ENCODE measurements at places on chromosomes 6 and 20. TPM values are rescaled to one million over a fixed set of nuclear protein-coding genes. Genes with fewer than 3 reads are reported as not detected.

- H3K4me1 ChIP-seq, result peaks cover 15% of the 10 kb centered on the region
- H3K4me3 ChIP-seq, result no peak overlapping the region
- no peak overlapping the region for H3K27ac ChIP-seq
These were observed 1.7 kb upstream of the KIZ start for GRCh38 chr20:21124190-21124589.

- no peaks in the 10 kb centered on the region for H3K27me3 ChIP-seq
- no peak overlapping the region for H3K27ac ChIP-seq
- peaks cover 8% of the 10 kb centered on the region for H3K4me1 ChIP-seq
- DNase-seq, result no peak
These were observed 368.2 kb downstream of the EPM2A start for GRCh38 chr6:145367149-145367548.

TEAD3 gene
- polyA plus RNA-seq, result 78.3 TPM

FRK gene
- polyA plus RNA-seq, result 1.0 TPM

DNA sequence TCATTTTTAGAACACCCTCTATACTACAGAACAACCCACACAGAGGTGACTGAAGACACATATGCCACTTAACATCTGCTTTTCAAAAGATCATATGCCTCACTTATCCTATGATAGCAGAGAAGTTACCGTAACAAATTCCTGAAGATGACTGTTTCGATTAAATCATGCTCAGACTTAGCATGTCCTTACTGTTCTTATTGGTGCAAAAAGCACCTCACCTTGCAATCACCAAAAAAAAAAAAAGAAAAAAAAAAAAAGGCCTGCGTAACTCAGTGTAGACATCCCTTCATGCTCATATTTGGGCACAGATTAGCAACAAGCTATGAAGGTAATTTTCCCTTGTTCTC lies 17.7 kb upstream of the DST start:
- H3K4me3 ChIP-seq, result no peak overlapping the region
- no peaks in the 10 kb centered on the region for H3K36me3 ChIP-seq
- no peak for DNase-seq

DNA sequence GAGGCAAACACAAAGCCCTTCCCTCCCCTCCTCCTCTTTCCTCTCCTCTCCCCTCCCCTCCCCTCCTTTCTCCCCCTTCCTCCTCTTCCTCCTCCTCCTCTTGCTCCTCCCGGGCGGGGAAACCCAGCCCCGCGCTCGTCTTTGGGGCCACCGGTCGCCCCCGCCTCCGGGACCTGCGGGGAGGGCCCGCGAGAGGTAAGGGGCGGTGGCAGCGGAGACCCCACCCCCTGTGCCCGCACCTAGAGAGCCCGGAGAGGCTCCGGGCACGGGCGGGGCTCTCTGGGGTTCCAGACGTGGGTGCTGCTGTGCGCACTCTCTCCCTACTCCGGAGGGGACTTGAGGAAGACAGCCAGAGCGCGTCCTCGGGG lies at the start of gene RIN2:
TSS of gene RIN2 (plus strand) at position 126 of the 368 bp plus-strand sequence. CDS start 131,344 bp downstream, outside the sequence.
- peaks cover 40% of the 10 kb centered on the region for H3K4me1 ChIP-seq
- H3K27me3 ChIP-seq, result no peaks in the 10 kb centered on the region
- no peaks in the 10 kb centered on the region for H3K36me3 ChIP-seq
- DNase-seq, result no peak
- peak within 1 kb of the TSS; percentile 95 for H3K27ac ChIP-seq
- peak within 1 kb of the TSS; percentile 75 for H3K4me3 ChIP-seq

GRCh38 chr20:54680872-54681619 lies 205.7 kb downstream of the DOK5 start:
- DNase-seq, result peak; percentile 64
- no peak overlapping the region for H3K4me3 ChIP-seq
- H3K4me1 ChIP-seq, result peaks cover 5% of the 10 kb centered on the region
- no peaks in the 10 kb centered on the region for H3K36me3 ChIP-seq

IRF4 gene
- 0.25 TPM for polyA plus RNA-seq

GRCh38 chr6:53358440-53359094 lies 9.8 kb upstream of the ELOVL5 start:
- H3K27me3 ChIP-seq, result no peaks in the 10 kb centered on the region
- peak overlapping the region; percentile 82 for H3K27ac ChIP-seq
- DNase-seq, result no peak
- H3K4me3 ChIP-seq, result peak overlapping the region; percentile 32

- no peak overlapping the region for H3K4me3 ChIP-seq
- H3K36me3 ChIP-seq, result no peaks in the 10 kb centered on the region
- H3K4me1 ChIP-seq, result peaks cover 5% of the 10 kb centered on the region
- DNase-seq, result no peak
- H3K27ac ChIP-seq, result no peak overlapping the region
These were observed 163.2 kb upstream of the OLIG3 start for GRCh38 chr6:137657351-137657911.

DNA sequence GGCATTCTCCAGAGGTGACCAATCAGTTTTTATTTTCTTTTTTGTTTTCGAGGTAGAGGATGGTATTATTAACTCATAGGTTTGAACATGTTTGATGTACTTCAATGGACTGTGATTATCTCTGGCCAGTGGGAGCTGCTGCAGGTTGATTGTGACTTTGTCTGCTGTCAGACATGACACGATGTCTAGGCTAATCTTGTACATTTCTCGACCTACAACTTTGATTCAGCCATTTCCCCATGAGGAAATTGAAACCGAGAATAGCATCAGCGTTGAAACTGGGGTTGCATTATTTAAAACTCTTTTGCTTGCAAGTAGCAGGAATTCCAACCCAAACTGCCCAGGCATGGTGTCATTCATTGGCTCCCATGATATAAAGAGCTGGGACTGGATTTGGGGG lies 218.9 kb downstream of the CDH26 start:
- no peaks in the 10 kb centered on the region for H3K27me3 ChIP-seq
- DNase-seq, result no peak
- no peak overlapping the region for H3K4me3 ChIP-seq
- H3K27ac ChIP-seq, result no peak overlapping the region

TNF gene
- 0.14 TPM for polyA plus RNA-seq

DNA sequence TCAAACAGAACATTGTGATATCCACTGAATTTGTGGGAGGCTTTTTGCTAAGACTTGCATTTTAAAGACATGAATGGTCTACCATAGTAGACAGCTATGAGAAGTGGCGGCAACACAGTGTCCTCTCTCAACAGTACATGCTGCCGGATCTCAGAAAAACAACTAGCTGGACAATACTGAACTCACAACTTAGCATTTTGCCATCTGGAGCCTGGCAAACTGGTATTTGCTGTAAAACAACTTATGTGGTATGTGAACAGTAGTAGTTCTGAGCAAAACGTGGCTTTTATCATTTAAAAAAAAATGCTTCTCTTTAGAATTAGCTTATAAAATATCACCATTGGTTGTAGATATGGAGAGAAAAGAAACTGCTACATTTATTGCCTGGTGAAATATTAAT lies 3.3 kb upstream of the PXDC1 start:
- H3K36me3 ChIP-seq, result no peaks in the 10 kb centered on the region
- no peak overlapping the region for H3K27ac ChIP-seq
- no peaks in the 10 kb centered on the region for H3K4me1 ChIP-seq
- H3K4me3 ChIP-seq, result no peak overlapping the region
- no peak for DNase-seq
- peaks cover 9% of the 10 kb centered on the region for H3K27me3 ChIP-seq

- peak overlapping the region; percentile 19 for H3K4me3 ChIP-seq
- H3K27ac ChIP-seq, result no peak overlapping the region
- no peaks in the 10 kb centered on the region for H3K4me1 ChIP-seq
- DNase-seq, result peak; percentile 12
These were observed 622 bp downstream of the APCDD1L start for GRCh38 chr20:58514321-58515232.

DNA sequence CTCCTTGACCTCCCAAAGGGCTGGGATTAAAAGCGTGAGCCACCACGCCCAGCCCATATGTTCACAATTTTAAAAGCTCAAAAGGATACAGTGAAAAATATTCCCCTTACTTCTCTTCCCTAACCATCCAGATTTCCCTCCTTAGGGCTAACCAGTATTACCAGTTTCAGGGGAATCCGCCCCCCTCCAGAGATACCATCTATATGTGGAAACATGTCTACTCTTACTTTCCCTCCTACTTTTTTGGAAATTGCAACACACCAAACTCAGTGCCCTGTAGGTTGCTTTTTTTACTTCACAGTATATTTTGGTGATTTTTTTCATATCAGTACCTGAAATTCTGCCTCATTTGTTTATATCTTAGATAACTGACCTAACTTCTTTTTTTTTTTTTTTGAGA lies 6.9 kb upstream of the RPL10A start:
- no peak overlapping the region for H3K4me3 ChIP-seq
- H3K27ac ChIP-seq, result no peak overlapping the region
- no peaks in the 10 kb centered on the region for H3K27me3 ChIP-seq
- H3K4me1 ChIP-seq, result no peaks in the 10 kb centered on the region
- DNase-seq, result no peak
- peaks cover 17% of the 10 kb centered on the region for H3K36me3 ChIP-seq

NQO2 gene
- polyA plus RNA-seq, result 103 TPM

- H3K27me3 ChIP-seq, result peaks cover 40% of the 10 kb centered on the region
- no peak overlapping the region for H3K27ac ChIP-seq
- H3K4me3 ChIP-seq, result no peak overlapping the region
- no peak for DNase-seq
These were observed 27.0 kb upstream of the FRMD1 start for GRCh38 chr6:168105813-168106632.

DNA sequence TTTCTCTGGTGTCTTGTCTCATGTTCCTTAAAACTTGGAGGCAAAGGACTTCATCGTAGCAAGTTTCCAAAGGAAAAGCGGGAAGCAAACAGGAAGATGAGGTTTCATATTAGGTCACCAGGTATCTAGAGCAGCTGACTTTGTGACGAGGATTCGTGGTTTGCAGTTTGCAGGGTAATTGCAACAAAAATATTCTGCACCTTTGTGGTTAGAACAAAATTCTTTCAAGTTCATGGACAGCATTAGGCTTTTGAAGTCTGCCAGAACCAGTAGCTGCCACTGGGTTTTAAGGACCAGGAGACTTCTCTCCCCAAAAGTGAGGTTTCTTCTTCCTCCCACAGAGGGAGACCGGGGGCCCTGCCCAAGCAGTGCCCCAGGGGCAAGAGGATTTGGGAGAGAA lies 63.4 kb downstream of the RPP40 start:
- no peak overlapping the region for H3K27ac ChIP-seq
- no peaks in the 10 kb centered on the region for H3K36me3 ChIP-seq
- H3K4me1 ChIP-seq, result peaks cover 32% of the 10 kb centered on the region
- no peak for DNase-seq

- H3K36me3 ChIP-seq, result no peaks in the 10 kb centered on the region
- H3K27me3 ChIP-seq, result peaks cover 23% of the 10 kb centered on the region
- no peaks in the 10 kb centered on the region for H3K4me1 ChIP-seq
- no peak overlapping the region for H3K4me3 ChIP-seq
- no peak for DNase-seq
These were observed 3.3 kb upstream of the TMC2 start for GRCh38 chr20:2533118-2533517.

GRCh38 chr6:10425975-10426780 lies 11.3 kb upstream of the TFAP2A start:
- H3K36me3 ChIP-seq, result no peaks in the 10 kb centered on the region
- H3K27ac ChIP-seq, result no peak overlapping the region
- H3K4me1 ChIP-seq, result peaks cover 6% of the 10 kb centered on the region

DNA sequence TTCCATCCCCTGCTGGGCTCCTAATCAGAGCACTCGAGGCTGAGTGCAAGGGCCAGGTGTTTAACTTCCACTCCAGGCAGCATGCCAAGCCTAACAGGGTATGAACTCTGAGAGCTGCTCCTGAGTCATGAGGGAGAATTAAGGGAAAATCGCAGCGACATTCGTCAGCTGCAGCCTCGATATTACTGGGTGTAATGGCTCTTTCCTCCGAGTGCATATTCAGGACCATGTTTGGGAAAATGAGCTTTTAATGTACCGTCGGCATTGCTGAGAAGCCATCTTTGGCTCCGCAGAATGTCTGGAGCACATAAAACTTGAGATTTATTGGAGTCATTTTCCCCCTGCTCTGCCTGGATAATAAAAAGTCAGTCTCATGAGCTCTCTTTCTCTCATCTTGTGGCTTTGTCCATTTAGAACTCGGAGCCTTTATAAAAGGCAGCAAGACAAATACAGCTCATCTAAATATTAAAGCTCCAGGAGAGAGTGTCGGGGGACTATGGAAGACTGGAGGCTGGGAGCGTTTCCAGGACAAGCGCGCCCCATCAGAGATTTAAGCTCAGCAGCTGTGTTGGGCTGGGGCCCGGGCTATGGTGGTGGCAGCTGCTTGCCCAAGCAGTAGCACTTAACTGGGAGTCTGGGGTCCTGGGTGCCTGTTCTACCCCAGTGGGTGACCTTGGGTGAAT lies 103.7 kb downstream of the TOX2 start:
- H3K4me1 ChIP-seq, result no peaks in the 10 kb centered on the region
- H3K36me3 ChIP-seq, result no peaks in the 10 kb centered on the region
- no peak overlapping the region for H3K4me3 ChIP-seq
- no peaks in the 10 kb centered on the region for H3K27me3 ChIP-seq

DNA sequence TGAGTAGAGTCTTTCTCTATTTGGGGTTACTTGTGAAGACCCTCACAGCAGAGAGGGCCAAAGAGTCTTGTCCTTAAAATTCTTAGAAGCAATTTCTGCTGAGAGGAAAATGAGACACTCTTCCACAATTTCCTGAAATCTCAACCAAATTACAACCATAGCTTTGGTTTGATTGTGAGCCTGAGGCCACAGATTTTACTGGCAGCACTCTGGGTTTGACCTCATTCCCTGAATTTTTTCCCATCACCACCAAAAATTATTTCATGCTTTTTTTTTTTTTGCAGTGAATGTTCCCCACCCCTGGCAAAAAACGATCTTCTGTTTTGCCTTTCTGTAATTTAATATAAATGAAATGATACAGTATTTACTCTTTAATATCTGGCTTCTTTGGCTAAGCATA lies 125.5 kb downstream of the THEMIS start:
- H3K27me3 ChIP-seq, result no peaks in the 10 kb centered on the region
- no peak overlapping the region for H3K4me3 ChIP-seq
- H3K4me1 ChIP-seq, result no peaks in the 10 kb centered on the region
- no peaks in the 10 kb centered on the region for H3K36me3 ChIP-seq
- no peak overlapping the region for H3K27ac ChIP-seq
- DNase-seq, result no peak

DNA sequence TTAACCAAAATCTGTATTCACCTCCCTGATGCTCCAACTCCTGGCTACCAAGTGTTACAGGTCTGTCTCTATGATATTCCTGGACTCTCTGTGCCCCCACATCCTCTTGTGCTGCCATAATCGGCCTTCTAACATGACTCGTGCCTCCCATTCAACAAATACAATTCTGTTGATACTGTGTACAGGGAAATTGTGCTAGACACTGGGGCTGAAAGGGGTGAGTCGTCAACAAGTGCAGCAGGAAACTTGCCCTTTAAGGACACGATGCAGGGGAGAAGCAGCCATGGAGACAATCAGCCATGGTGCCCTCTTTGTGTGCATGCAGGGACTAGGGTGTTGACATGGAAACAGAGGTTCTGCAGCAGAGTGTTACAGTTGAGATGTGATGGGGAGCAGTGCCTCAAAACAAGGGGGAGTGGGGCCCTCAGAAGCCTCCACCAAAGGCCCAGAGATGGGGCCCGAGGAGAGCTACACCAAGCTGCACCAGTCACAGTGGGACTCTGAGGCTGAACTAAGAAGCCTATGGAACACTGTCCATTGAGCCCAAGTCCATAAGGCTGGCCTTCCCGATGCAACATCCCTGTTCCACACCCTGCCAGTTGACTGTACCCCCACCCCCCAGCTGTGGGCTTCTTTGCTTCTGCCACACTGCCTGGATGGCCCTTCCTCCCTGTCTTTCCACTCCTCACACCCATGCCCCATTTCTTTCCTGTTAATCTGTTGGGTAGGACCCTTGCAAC lies 3.1 kb downstream of the PCED1A start:
- peaks cover 5% of the 10 kb centered on the region for H3K4me1 ChIP-seq
- no peaks in the 10 kb centered on the region for H3K27me3 ChIP-seq
- DNase-seq, result no peak
- H3K27ac ChIP-seq, result no peak overlapping the region
- peaks cover 2% of the 10 kb centered on the region for H3K36me3 ChIP-seq

Data from cardiac muscle cell (in vitro differentiated cells and primary cell).